Aorta (tissue), 5 donors: ENCODE measurements at places on chromosomes 12 and 14.

- DNase-seq = no peak
- H3K4me3 ChIP-seq = no peak overlapping the region
- no peaks in the 10 kb centered on the region for H3K27me3 ChIP-seq
- no peaks in the 10 kb centered on the region for H3K4me1 ChIP-seq
- no peak overlapping the region for H3K27ac ChIP-seq
Observed at GRCh38 chr12:12221560-12221959, 45.3 kb downstream of the LRP6 start.

DNA sequence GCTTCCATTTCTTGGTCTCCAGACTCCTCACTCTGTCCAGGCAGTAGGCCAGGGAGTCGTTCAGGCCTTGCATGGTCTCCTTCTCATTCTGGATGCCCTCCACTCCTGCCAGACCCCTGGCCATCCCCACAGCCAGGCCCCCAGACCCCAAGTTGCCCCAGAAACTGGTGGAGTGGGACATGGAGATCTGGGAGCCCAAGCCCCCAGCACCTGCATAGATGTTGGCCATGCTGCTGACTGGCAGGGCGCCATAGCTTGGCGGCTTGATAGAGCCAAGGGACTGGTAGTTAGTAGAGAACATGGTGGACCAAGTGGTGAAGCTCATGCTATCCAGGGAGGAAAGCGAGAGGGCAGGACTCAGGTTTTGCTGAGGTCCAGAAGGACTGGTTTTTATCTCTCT is 21.2 kb upstream of the INSM2 start:
- no peak overlapping the region for H3K4me3 ChIP-seq
- H3K27ac ChIP-seq = no peak overlapping the region
- no peaks in the 10 kb centered on the region for H3K4me1 ChIP-seq
- DNase-seq = no peak
- no peaks in the 10 kb centered on the region for H3K36me3 ChIP-seq
- H3K27me3 ChIP-seq = no peaks in the 10 kb centered on the region

GRCh38 chr14:58873228-58873953 is 235.6 kb downstream of the DACT1 start:
- no peaks in the 10 kb centered on the region for H3K27me3 ChIP-seq
- no peaks in the 10 kb centered on the region for H3K36me3 ChIP-seq
- no peak overlapping the region for H3K27ac ChIP-seq
- H3K4me1 ChIP-seq = no peaks in the 10 kb centered on the region

DNA sequence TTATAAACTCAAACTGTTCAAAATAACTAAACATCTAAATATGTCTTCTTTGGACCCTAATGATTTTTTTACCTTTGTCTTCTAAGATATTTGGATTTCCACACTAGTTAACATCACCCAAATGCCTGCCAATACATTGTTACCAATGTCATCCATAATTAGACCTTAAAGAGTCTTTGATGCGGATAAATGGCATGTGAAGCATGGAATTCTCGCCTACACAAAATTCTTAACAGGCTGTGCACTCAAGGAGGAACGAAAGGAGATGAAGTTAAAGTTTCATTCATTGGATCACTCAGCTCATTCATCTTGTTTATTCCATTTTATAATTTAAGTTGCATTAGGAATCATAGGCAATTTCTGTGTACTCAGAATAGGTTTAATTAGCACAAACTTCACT is 219.7 kb downstream of the ACSS3 start:
- H3K4me3 ChIP-seq = no peak overlapping the region
- no peaks in the 10 kb centered on the region for H3K36me3 ChIP-seq
- H3K27ac ChIP-seq = no peak overlapping the region
- H3K4me1 ChIP-seq = no peaks in the 10 kb centered on the region
